Stimulated activated CD4-positive, alpha-beta T cell treated with anti-CD3 and anti-CD28 coated beads, TNF-alpha, amount 100 ng/mL, for 24 hours (primary cell): ENCODE measurements at places on chromosomes 11 and 22.

GRCh38 chr22:47533961-47534803 is 771.7 kb downstream of the TBC1D22A start:
- DNase-seq = no peak

DNA sequence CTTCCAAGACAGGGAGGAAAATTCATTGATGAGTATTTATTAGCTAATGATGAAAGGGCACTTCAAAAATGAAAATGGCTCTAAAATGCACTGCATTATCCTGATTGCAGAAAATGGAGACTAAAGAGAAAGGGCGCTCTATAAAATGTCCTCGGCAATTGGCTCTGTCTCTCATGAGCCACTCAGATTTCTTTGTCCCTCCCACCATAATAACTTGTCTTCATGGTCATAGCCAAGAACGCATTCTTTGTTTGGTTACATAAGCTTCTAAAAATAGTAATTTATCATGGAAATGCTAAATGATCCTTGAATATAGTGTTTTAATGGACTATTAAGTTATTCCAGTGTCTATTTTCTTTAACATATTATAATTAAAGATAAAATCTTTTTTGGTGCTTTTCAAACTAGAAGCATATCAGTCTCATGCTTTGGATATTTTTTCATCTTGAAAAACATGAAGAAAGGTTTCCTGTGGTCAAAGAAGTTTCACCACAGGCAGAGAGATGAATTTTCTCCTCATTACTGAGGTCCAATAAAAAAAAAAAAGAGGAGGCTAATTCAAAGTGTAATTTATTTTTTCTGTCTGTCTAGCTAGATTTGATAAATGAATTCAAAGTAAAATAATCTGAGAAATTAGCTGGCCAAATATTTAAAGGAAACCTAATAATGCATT is 238.1 kb upstream of the BLID start:
- DNase-seq = no peak

GRCh38 chr22:22474733-22475132 is 33.8 kb downstream of the ZNF280B start:
- no peak for DNase-seq

DNA sequence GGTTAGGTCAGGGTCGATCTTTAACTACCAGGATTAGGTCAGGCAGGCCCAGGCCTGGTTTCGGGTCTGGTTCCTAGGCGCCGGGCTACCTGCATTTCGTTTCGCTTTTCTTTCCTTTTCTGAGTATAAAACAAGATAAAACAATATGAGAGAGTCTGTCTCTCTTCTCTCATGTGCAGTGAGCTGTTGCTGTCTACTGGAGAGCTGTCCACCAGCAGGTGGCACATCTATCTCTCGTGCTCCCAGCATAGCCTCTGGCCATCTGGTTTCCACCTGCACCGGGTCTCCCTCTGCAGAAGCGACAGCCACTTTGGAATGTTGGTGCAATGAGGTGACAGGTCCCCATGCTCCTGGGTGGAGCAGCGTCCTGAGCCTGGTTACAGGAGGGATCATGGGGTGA is 27.6 kb downstream of the RIBC2 start:
- DNase-seq = peak; percentile 18

DNA sequence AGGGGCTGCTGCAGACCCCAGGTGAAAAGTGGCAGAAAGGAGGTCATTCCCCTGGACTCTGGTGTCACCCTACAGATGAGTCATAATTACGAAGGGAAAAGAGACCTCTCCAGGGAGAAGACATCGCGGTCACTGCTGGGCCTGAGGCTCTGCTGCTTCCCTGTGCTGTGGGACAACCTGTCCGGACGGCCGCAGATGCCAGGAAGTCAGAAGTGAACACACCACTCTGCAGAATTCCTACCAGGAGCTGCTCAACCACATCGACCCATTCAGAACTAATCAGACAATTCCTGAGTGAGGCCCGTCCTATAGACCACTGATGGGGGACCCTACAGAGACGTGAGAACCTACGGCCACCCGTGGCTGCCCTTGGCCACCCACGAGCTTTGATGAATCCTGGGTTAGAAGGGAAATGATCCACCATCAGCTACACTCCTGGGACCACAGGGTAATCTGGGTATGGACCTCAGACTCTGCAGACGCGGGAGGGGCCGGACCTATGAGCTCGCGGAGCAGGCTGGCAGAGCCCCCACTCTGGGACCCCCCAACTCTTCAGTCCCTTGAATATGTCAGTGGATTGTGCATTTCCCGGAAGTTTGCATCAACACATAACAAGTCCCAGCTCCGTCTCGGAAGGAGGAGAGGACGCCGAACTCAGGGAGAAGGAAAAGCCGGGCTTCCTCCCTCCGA is 636.7 kb downstream of the BRD1 start:
- DNase-seq = no peak

- no peak for DNase-seq
Measured at GRCh38 chr11:130370845-130371590, 56.3 kb upstream of the ZBTB44 start.

GRCh38 chr11:104534278-104534677 is 364.0 kb downstream of the CASP12 start:
- no peak for DNase-seq

- no peak for DNase-seq
Measured at GRCh38 chr22:49515475-49515874, 312.2 kb downstream of the BRD1 start.

DNA sequence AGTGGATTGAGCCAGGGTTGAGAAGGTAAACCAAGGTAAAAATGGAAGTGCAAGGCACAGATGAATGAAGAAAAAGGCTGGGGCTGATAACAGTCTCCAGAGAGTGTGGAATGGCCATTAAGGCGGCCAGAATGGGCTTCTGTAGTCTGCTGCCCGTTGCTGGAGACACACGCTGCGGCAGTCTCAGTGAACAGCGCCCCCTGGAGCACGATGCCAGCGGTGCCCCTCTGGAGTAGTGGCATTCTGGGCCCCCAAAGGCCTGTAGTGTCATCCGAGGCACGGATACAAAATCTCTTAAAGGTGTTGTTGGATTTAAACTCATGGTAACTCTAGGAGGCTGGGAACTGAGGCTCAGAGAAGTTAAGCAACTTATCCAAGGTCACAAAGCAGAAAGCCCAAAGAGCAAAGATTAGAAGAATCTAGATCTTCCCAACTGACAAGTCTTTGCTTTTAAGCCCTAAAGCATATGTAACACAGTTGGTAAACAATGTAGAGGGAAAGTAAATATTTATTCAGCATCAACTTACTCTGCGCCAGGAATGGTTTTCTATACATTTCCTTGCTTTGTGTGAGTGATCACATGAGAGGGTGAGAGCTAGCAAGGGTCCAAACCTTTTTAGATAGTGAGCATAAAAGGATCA is 18.2 kb downstream of the KCNJ1 start:
- DNase-seq = peak; percentile 30

DNA sequence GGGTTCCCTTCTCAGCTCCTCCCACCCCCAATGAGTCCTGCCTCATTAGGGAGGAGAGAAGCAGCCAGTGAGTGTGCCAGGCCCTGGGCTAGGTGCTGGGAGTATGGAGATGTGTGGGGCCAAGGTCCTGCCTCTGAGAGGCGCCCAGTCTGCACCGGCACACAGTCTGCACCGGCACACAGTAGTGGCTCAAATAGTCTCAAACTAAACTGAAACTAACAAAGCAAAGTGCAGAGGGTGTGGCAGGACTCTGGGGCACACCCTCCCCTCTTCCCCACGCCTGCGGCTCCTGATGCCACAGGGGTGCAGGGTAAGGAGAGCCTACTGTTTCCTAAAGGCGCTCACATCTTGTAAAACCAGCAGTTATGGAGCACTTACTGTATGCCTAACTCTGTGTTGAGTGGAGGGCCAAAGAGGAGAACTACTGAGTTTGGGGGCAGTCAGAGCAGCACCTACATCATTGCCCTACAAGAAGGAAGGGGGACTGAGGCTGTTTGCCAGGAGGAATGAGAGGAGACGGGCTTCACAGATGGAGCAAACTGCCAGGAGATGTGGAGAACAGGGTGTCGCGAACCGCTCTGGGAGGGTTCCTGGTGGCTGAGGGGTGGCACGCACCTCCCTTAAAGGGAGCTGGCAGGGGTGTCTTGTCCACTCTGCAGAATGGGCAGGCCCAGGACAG is 939 bp upstream of the SH3BP1 start:
- no peak for DNase-seq

DNA sequence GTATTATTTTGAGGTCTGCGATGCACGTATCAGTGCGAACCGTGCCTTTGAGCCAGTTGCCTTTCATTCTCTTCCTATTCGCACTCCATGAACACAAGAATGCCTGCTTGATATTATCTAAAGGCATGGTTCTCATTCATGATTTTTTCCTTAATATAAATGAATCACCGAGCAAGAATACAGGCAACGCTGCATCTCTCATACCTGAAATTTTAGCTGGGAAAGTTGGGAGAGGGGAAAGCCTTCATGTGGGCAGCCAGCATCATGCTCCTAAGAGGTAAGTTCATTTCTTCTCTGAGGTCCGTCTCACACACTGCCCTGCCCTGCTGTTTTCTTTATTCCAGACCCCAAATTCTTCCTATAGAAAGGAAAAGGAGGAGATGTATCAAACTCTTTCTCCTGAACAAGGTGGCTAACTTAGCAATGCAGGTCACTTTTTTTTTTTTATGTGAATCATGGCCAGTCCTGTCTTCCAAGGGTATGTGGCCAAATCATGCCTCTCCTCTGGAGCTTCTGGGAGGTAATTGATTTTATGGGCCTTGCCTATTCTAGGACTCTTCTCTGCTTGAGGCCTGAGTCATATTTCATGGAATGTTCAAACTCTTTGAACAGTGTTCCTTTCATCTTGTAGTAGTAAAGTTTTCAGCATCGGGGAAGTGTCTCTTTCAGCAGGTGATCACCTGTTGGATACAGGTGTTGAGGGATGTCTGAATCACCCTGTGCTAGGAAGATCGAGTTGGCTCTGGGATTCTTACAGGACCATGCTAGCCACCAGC is 3.2 kb downstream of the GLB1L2 start:
- no peak for DNase-seq

DNA sequence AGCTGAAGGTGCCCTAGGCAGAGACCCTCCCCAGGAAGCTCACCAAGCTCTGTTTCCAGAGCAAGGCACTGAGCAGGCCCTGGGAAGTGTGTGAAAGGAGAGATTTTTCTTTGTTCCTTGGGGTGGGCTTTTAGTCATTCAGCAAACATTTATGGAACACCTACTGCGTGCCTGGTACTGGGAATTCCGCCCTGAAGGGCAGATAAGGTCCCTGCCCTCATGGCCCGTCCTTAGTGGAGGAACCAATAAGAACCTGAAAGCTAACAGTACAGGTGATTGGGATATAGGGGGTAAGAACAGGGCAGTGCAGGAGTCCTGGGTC is 3.9 kb downstream of the TMEM134 start:
- DNase-seq = no peak

DNA sequence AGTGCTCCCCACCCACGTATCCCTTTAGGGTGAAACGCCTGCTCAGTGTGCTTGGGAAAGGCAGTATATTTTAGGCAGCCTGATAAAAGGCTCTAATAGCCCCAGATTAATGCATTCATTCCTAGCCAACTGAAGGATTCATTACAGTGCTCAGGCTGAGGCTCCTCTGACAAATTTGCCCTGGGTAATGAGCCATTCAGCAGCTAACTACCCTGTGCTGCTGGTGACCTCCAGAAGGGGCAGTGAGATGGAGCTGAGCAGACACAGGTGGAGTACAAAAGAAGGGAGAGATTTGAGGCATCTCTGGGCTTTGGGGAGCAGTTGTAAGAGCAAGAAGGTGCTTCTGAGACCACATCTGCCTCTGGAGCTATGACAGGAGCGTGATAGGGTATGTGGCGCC is 817.0 kb downstream of the NTM start:
- no peak for DNase-seq

GRCh38 chr11:125990244-125990643 is 44.4 kb downstream of the VSIG10L2 start:
- no peak for DNase-seq

GRCh38 chr11:73233692-73234470 is 15.8 kb downstream of the P2RY2 start:
- DNase-seq = no peak

DNA sequence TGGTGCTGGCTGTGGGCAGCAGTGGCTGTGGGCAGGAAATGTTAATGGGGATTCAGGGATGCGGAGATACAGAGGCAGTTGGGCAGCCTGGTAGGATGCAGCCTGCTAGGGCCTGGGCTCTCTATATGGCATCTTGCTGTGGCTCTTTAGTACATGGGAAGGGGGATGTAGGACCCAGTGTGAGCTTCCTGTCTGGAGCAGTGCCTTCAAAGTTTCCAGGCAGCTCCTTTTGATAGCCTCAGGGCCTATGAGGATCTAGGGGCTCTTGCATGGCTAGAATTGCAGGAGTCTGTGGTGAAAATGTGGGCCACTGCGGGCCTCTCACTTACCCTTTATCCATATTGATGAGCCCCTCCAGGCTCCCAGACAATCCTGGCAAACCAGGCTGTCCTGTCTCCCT is 213.2 kb upstream of the SNX19 start:
- no peak for DNase-seq

GRCh38 chr22:17831501-17832251 is 57.4 kb upstream of the BID start:
- DNase-seq = no peak

GRCh38 chr22:30028731-30029130 is 51.5 kb upstream of the HORMAD2 start:
- DNase-seq = no peak

GRCh38 chr11:72352859-72353551 is 81.3 kb downstream of the CLPB start:
- no peak for DNase-seq

- DNase-seq = no peak
Measured at GRCh38 chr22:46750863-46751443, 11.5 kb upstream of the TBC1D22A start.

DNA sequence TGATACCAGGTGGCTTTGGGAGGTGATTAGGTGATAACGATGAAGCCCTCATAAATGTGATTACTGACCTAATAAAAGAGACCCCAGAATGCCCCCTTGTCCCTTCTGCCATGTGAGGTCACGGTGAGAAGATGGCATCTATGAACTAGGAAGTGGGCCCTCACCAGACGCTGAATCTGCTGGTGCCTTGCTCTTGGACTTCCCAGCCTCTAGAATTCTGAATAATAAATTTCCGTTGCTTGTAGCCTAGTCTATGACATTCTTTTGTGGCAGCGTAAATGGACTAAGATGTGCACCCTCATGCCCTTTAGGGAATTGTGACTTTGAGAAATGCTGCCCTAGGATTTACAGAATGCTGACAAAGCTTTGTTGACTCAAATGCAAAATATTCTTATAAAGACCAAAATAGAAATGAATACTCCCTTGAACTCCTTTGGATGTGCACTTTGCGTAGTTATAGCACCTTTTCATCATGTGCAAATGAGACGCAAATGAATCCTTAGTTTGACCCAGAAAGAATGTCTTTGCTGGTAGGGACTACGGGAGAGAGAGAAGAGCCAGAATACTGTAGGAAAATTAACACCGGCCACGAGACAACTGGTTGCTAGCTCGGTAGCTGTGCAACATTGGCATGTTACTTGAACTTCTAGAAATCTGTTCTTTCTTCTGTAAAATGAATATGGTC is 24.8 kb upstream of the EHF start:
- no peak for DNase-seq

- DNase-seq = no peak
Measured at GRCh38 chr11:74008373-74009229, at the start of gene UCP3. UCP3 (minus strand) TSS chr11:74009085; CDS start chr11:74007042, 2,043 bp downstream.

GRCh38 chr22:24440270-24440717 is 12.9 kb downstream of the ADORA2A start:
- DNase-seq = no peak
